Activated CD4-positive, alpha-beta T cell treated with anti-CD3 and anti-CD28 coated beads, Interleukin-2, amount 50 U/mL, for 16 hours (primary cell): ENCODE measurements at places on chromosomes 5 and 9.

DNA sequence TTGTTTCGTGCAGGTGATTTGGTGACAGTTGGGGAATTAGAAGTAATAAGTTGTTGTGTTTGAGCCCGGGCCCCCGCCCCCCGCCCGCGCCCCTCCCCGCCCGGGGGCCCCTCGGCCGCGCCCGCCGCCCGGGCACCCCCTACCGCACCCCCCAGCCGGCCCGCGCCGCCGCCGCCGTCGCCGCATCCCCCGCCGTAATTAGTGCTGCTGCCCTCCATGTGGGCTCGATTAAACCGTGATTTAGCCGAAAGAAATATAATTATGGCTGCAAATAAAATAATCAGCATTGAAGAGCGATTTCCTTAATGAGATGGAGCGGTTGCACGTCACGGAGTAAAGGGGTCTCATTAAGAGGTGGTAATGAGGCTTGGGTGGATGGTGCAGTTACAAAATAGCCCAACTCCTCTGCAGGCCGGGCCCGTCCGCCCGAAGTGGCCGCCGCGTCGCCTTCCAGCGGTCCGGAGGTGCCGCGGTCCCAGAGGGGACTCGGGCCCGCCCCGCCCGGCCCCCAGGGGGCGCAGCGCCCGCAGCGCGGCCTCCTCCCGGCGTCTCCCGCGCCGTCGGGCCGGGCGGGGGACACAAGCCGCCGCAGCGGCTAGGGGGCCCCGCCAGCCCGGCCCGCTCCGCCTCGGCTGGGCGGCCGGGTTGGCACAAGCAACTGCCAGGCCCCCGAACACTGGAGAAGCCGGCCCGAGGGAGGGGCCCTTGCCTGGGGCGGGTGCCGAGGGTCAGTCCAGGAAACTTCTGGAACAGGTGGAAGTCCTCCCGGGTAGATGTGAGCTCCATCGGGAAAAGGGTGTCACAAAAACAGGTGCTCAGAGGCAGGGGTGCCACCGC is 6.9 kb upstream of the OTP start:
- peak; percentile 30 for DNase-seq

DNA sequence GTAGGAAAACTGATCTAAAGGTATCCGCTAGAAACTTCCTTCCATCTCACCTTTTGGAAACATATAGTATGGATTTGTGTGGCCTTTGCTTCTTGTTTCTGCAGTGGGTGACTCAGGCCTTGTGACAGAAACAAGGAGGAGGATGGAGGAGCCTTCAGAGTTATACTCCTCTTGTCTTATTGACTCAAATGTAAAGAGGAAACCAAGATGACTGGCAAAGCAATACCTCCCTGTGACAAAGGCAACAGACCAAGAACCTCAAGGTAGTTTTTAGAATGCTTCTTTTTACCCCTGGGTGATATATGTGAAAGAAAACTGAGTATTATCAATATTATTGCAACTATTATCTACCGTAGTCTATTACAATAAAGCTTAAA is 123.3 kb upstream of the SLIT3 start:
- DNase-seq = no peak

DNA sequence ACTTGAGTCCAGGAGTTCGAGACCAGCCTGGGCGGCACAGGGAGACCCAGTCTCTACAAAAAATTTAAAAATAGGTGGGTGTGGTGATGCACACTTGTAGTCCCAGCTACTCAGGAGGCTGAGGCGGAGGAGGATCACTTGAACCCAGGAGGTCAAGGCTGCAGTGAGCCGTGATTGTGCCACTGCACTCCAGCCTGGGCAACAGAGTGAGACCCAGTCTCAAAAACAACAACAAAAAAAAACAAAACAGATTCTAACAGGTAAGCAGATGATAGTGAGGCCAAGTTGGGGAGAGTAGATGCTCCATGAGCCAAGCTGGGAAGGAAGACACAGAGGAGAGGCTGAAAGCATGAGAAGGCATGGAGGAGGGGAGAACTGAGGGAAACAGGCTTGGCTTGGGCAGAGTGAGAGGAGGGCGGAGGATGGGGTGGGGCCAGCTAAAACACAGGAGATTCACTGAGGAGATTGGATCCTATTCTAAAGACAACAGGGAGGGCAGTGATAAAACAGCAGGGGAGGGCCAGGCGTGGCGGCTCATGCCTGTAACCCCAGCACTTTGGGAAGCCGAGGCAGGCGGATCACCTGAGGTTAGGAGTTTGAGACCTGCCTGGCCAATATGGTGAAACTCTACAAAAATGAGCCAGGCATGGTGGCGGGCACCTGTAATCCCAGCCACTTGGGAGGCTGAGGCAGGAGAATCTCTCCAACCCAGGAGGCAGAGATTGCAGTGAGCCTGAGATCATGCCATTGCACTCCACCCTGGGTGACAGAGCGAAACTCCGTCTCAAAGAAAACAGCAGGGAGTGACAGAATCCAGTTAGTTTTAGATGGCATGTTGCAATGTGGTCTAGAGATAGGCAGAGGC is 8.4 kb downstream of the RPS14 start:
- no peak for DNase-seq

GRCh38 chr5:166602271-166602670 is 1689.2 kb upstream of the WWC1 start:
- DNase-seq = no peak

- DNase-seq = peak; percentile 49
These were observed 1.7 kb downstream of the ADAMTS16 start for GRCh38 chr5:5141625-5142525.

GRCh38 chr5:116358911-116359418 is 215.7 kb downstream of the SEMA6A start:
- no peak for DNase-seq

GRCh38 chr5:75469017-75469416 is 42.4 kb downstream of the CERT1 start:
- DNase-seq = no peak

DNA sequence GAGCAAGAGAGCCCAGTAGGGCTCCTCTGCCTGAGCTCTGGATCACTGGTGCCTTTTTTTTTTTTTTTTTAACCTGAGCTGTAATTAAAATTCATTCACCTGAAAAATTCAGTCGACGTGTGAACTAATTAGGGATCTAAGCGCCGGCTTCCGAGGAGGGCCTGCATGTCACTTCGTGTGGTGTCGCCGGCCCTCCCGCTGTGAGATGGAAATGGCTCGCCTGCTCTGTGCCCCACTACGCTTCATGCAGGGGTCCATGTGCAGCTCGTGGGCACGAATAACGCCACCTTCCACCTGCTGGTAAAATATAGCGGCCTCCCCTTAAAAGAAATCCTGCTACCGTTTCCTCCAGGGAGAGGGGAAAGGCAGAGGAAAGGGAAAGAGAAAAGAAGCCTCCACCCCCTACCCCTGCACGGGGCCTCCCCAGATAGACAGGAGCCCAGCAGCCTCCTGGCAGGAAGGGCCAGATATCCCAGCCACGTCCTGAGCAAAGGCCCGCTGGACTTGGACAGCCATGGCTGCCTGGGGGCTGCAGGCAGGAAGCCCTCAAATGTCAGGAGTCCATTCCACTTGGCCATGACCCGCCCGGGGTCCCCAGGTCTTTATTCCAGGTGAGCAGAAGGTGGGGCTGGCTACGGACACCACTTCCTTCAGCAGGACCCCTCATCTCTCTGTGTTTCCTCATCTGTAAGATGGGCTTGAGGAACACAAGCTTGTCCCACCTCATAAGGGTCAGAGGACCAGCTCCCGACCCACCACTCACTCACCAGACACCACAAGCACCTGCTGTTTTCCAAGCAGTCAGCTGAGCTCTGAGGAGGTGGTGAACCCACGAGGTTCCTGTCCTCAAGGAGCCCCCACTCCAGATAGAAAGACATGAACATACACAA is 38.2 kb upstream of the ZNF354A start:
- no peak for DNase-seq

GRCh38 chr5:155332618-155333017 is 319.1 kb downstream of the KIF4B start:
- no peak for DNase-seq

- DNase-seq = no peak
These were observed 81.7 kb downstream of the OSMR start for GRCh38 chr5:38927470-38927869.

GRCh38 chr9:110559869-110560268 is 19.7 kb downstream of the SVEP1 start:
- DNase-seq = no peak

GRCh38 chr5:179303451-179304200 is 41.6 kb downstream of the ADAMTS2 start:
- no peak for DNase-seq

DNA sequence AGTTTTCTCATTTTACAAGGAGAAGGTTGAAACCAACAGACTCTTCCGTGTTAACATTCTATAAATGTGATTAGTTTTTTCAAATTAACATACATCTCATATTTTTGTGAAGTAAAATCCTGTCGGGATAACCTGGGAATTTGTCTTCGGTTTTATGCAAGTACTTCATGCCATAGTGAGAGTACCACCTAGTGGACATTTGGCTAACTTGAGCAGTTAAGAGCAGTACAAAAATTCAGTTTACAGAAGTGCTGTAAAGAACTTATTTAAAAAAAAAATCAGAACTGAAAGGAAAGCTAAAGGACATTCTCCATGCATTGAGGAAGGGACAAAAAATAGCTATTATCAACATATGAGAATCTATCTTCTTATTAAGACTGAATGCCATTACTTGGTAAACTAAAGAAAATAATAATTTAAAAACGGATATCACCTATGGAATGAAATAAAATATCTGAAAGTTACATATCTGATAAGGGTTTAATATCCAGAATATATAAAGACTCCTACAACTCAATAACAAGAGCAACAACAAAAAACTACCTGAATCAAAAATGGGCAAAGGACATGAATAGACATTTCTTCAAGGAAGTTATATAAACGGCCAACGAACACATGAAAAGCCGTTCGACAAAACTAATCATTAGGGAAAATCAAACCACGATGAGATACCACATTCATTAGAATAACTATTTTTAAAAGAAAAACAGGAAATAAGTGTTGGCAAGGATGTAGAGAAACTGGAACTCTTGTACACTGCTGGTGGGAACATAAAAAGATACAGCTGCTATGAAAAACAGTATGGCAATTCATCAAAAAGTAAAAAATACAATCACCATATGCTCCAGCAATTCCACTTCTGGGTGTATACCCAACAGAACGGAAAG is 117.0 kb upstream of the GNA14 start:
- DNase-seq = no peak

GRCh38 chr5:68033961-68034571 is 181.5 kb upstream of the PIK3R1 start:
- DNase-seq = no peak

GRCh38 chr9:21454149-21454548 is 13.9 kb downstream of the IFNA1 start:
- no peak for DNase-seq

- peak; percentile 16 for DNase-seq
These were observed 40.0 kb downstream of the KLHL3 start for GRCh38 chr5:137695651-137696428.

GRCh38 chr9:125932746-125933455 is 185.7 kb downstream of the PBX3 start:
- DNase-seq = no peak

- DNase-seq = no peak
These were observed 24.0 kb downstream of the STARD4 start for GRCh38 chr5:111488353-111488752.

DNA sequence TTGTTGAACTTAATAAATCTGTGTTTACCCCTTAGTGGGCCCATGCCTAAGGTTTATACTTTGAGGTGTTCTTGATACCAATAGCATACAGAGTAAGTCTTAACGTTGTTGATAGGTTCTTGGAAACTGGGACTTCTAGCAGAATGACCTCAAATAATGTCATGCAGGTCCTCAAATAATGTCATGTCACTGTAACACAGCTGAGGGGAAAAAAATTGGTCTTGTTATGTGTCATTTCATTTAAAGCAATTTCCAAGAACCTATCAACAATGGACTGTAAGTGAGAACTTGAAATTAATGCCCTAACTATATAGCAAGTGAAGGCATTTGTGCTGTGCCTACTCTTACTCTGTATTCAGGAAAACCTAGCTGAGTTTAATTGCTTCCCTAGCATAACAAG is 7.2 kb downstream of the DNAJA1 start:
- no peak for DNase-seq

GRCh38 chr9:86099701-86100364 is 475 bp upstream of the GOLM1 start:
- peak; percentile 26 for DNase-seq

DNA sequence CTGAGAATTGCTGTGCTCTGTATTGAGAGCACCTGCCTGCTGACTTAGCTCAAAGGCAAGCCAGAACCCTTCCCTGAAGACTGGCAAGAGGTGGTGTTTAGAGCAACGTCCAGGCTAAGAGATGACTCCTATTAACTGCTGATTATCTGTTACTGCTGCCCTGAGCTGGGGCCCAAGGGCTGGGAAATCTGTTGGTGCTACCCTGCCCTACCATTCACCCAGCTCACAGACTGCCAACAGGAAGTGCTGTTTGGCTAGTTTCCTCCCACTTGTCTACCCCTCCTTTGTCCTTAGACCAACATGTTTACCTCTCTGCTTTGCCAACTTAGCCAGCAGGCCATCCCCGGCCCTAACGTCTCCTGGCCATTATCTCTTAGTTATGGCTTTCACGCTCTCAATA is 6.9 kb downstream of the RAB24 start:
- DNase-seq = no peak

DNA sequence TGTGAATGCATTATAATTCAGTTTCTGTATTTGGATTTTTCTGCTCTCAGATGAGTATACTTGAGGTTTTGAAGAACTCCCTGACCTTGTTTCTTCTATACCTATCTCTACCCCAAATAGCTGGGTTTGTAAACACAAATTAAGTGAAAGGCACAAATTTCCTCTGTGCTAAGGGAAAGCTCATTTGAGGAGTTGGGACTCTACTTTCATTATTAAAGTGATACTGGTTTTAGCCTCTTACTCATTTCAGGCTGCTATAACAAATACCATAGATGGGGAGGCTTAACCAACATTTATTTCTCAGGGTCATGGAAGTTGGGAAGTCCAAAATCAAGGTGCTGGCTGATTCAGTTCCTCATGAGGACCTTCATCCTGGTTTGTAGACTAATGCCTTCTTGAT is 97.2 kb upstream of the ANKH start:
- no peak for DNase-seq

DNA sequence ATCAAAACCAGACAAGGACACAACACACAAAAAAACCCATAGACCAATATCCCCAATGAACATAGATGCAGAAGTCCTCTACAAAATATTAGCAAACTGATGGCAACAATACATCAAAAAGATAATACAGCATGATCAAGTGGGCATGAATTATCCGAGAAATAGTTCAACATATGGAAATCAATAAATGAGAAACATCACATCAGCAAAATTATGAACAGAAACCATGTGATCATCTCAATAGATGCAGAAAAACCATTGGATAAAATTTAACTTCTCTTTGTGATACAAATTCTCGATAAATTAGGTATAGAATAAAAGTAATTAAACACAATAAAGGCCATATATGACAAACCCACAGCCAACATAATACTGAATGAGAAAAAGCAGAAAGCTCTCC is 69.6 kb downstream of the C9 start:
- DNase-seq = no peak

- DNase-seq = no peak
These were observed 459.3 kb upstream of the MEF2C start for GRCh38 chr5:89342106-89342876.

DNA sequence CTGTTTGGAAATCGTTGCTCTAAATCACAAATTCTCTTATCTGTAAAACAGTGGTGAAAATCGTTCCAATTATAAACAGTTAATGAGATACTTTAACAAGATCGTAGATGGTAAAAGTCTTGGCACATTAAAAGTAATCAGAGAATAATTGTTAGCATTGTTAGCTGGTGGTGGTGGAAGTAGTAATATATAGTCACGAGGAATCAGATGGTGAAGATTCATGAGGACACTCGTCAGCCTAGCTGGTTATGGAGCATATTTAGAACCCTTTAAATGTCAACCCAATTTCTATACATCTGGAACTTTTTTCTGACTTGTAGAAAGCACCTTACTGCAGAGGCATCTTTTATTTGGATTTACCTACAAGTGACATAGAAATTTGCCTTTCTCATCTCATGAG is 190.8 kb downstream of the TLE1 start:
- no peak for DNase-seq
